ENCODE measurements at places on chromosomes 3 and 15. TPM values are rescaled to one million over a fixed set of nuclear protein-coding genes. Genes with fewer than 3 reads are reported as not detected.

DNA sequence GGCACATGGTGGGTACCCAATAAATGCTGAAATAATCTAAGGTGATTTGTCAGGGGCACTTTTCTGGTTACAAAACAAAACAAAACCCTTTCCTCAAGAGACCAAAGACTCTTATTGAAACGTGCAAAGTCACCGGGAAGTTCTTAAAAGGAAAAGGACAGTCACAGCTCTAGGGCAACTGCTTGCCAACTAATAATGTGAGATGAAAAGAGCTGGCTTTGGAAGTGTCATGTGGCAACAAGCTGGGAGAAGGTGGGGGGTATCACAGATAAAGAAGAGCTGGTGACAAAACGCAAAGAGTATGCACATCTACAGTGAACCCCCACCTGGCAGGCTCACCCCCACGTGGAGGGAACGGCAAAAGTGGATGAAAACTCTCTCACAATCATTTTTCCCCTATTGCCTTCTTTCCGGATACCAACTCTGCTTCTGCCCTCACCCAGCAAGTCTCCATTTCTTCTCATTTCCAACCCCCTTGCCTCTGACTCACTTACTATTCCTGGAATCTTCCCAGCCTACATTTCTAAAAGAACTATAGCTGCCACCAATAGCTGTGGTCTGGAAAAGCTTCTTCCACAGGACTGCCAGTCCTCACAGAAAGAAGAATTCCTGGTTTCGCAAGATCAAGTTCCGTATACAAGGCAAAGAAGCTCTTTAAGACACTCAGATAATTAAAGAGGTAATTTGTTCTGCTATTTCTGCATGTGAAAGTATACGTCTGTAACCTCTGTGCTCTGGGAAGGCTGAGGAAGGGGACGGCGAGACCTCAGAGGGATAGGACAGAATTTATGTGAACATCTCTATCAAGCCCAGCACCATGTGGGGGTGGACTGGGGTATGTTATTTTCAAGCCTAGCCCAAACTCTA lies 21.8 kb upstream of the ANPEP start:
- DNase-seq, result no peak

- DNase-seq, result no peak
These were observed 9.7 kb downstream of the ATP8B4 start for GRCh38 chr15:50109076-50109987.

DNA sequence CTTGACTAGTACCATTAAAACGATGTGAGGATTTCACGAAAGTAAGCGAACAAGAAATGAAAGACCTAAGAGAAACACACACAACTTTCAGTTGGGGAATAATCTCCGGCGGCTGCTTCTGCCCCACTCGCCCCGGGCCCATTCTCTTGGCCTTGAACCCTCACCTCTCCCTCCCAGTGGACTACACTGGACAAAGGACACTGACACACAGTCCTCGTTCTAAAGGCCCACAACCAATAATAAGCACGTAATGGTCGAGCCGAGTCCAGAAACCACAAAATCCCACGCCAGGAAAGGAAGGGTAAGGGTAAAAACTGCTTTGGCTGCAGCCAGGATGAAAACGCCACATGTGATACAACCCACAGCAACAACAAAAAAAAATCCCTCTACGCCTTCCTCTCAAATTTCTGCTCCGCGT lies 469 bp downstream of the ZNF770 start:
- DNase-seq, result no peak

GRCh38 chr3:129460155-129460554 lies 20.1 kb downstream of the IFT122 start:
- DNase-seq, result no peak

DNA sequence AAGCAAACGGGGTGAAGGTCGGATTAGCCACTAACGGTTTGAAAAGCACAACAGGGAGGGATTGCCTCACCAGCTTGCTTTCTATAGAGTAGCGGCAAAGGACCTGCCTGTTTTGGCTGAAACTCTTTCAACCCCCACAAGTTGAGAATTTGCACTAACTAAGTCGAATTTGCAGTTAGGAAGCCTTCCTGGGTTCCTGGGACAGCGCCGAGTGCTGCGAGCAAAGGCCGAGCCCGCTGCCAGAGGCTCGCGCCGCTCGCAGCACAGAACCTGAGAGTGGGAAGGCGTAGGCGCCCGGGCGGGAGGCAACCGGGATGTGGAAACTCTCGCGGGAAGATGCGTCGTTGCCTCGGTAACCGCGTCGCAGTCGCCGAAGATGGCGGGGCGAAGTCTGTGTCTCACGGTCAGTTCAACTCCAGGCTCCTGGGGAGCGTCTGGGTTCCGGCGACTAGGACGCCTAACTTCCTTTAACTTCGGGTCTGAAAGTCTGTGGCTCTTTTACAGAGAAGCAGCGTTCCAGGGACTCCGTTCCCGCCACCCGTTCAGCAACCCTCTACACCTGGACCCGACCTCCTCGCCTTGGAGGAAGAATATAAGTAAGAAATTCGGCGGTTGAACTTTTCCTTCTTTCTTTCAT lies at the start of gene TEX9:
Gene TEX9, plus strand, starts transcription at position 352 of the 637 bp plus-strand sequence. Its CDS starts 25 bp downstream, at position 377.
- peak; percentile 88 for DNase-seq

- no peak for DNase-seq
These were observed 276.3 kb upstream of the ARRDC4 start for GRCh38 chr15:97684249-97684648.

DNA sequence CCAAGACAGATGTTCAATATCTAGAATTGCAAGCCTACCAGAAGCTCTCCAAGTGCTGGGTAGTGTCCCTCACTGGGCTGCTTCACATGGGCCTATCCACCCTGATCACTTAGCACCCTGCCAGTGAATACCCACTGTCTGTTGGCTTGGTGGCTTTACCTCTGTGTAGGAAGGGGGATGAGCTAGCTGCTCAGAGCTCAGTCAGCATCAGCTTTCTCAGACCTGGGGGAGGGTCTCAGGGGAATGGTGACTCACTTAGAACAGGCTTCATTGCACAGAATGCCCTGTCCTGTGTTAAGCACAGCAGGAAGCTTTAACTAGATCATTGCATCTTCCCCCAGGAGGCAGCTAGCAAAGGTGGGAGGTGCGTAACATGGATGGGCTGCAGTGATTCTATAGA lies 209.8 kb downstream of the PDCD6IP start:
- DNase-seq, result no peak

DNA sequence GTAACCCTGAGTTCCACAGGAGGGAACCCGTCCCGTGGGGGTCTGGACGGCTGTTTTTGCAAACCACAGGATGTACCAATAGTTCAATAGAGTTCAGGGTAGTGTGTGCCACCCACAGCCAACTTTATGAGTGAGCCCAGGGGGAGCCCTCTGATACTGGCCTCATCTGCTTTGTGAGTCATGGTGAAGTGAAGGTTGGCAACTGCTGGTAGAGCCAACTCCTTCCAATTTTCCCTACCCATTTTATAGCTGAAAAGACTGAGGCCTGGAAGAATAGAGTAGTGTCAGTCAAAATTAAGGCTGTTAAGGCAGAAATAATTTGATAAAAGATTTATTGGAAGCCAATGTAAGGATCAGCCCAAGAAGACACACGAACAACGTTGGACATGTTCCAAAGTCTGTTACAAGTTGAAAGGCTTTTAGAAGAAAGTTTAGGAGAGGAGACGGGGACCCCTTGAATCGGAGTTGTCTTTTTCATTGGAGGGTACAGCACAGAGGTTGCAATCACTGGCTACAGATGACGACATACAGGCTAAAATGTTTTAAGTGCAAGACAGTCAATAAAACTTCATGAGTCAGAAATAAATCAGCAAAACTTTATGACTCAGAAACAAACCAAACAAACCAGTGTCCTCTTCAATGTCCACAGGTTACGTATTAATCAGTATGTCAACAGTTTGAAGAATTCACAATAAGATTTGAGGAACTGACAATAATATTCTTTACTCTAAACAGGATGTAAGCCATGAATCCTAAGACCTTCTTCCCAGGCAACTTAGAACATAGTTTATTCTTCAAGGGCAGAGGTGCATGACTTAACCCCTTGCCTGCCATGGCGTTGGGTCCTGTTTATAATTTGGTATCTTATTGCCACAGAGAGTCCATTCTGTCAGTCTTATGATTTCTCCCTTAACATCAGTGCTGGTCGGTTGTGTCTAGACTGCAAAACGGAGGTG lies 62.9 kb upstream of the NR2E3 start:
- DNase-seq, result no peak

GRCh38 chr3:56889131-56889530 lies 87.4 kb upstream of the ARHGEF3 start:
- no peak for DNase-seq

GRCh38 chr15:45123397-45123796 lies 6.3 kb downstream of the DUOXA1 start:
- DNase-seq, result no peak

GRCh38 chr15:69095274-69095673 lies 65.2 kb upstream of the GLCE start:
- no peak for DNase-seq

- DNase-seq, result peak; percentile 80
These were observed 163.8 kb downstream of the SV2B start for GRCh38 chr15:91263632-91264531.

DNA sequence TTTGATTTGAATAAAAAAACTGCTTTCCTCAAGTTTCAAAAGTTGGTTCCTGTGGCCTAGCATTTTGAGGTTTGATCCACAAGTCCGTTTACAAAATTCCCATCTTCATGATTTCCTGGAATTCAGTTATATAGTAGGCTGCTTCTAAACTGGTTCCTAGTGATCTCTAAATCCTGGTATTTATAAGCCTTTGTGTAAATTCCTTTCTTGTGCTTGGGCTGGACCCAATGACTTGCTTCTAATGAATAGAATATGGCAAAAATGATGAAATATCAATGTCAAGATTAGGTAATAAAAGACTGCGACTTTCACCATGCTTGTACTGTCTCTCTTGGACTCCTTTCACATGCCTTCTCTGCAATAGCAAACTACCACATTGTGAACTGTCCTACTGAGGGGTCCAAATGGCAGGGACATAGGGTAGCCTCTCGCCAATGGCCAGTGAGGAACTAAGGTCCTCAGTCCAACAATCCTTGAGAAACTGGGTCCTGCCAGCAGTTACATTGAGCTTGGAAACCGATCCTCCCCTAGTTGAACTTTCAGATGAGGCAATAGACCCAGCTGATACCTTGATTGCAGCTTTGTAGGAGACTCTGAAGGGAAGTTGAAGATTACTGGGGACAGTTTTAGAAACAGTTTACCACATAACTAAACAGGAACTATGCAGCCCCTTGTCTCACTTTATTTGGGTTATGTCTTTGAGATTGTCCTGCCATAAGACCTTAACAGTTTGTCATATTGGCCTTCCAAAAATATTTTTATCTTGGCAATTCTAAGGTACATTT lies 303.9 kb upstream of the TBC1D5 start:
- no peak for DNase-seq

GRCh38 chr3:32814361-32814760 lies 3.4 kb upstream of the TRIM71 start:
- DNase-seq, result no peak

DNA sequence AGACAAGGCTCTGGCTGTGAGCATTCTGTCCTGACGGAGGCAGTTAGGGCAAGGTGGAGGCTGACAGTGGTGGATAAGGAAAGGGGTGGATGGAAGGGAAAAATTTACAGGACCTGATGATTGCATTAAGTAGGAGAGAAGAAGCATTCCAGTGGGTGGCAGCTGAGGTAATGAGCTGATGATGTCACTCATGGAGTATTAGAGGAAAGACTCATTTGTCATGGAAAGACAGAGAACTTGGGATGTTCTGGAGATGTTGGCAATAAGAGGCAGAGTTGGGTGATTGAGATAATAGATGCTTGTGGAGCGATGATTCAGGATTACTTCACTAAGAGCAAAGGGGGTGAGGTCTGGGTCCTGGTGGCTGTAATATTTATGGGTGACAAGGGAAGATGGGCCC lies 63.6 kb upstream of the SCN5A start:
- DNase-seq, result no peak

DNA sequence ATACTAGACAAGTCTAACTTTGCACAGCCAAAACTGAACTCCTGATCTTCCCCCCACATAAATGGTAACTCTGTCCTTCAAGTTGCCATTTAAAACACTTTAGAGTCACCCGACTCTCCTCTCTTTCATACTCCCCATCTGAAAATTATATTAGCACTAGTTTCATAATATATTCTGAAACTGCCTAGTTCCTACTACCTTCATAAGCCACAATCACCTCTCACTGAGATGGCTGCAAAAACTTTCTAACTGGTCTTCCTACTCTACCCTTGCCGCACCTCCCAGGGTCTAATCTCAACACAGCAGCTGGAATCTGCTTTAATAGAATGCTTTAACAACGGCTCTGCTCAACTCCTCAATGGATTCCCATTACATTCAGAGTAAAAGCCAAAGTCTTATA lies 55.0 kb downstream of the GLB1 start:
- no peak for DNase-seq

- DNase-seq, result no peak
These were observed 3.8 kb upstream of the OR4F15 start for GRCh38 chr15:101808201-101808600.

DNA sequence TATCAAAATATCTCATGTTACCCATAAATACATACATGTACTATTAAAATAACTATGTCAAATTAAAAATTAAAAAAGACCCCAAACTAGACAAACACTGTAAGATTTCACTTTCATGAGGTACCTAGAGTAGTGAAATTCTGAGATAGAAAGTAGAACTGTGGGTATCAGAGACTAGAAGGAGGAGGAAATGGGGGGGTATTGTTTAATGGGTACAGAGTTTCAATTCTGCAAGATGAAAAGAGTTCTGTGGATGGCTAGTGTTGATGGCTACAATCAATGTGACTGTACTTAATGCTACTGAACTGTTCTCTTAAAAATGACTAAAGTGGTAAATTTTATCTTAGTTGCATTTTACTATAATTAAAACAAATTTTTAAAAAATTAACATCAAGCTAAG lies 36.6 kb downstream of the RFX7 start:
- no peak for DNase-seq

GRCh38 chr3:112459750-112460149 lies 39.5 kb downstream of the BTLA start:
- DNase-seq, result no peak

GRCh38 chr15:83445643-83446042 lies 1.5 kb upstream of the SH3GL3 start:
- no peak for DNase-seq

- DNase-seq, result no peak
These were observed 85.6 kb downstream of the IGF2BP2 start for GRCh38 chr3:185739264-185739701.

GRCh38 chr15:65939901-65940617 lies 70.8 kb downstream of the RAB11A start:
- DNase-seq, result no peak

- DNase-seq, result no peak
These were observed 41.0 kb downstream of the EPHB3 start for GRCh38 chr3:184602372-184603150.

DPPA2 gene
- total RNA-seq, result not detected

CHRM5 gene
- not detected for total RNA-seq

NR1I2 gene
- total RNA-seq, result 0.09 TPM

LPCAT4 gene
- total RNA-seq, result 31.3 TPM

SLC38A3 gene
- 5.2 TPM for total RNA-seq

LMAN1L gene
- total RNA-seq, result 110 TPM

CPN2 gene
- total RNA-seq, result not detected

SCN11A gene
- not detected for total RNA-seq

UPK1B gene
- 1.1 TPM for total RNA-seq

PATL2 gene
- total RNA-seq, result 6.8 TPM

FBXL22 gene
- total RNA-seq, result 24.2 TPM

CD200 gene
- total RNA-seq, result 6.7 TPM

ROPN1 gene
- total RNA-seq, result 0.29 TPM

FHIT gene
- total RNA-seq, result 12.7 TPM

FGD5 gene
- 28.7 TPM for total RNA-seq

Data from left cardiac atrium (tissue), 4 donors.